ENCODE measurements at places on chromosomes 16 and 17.

DNA sequence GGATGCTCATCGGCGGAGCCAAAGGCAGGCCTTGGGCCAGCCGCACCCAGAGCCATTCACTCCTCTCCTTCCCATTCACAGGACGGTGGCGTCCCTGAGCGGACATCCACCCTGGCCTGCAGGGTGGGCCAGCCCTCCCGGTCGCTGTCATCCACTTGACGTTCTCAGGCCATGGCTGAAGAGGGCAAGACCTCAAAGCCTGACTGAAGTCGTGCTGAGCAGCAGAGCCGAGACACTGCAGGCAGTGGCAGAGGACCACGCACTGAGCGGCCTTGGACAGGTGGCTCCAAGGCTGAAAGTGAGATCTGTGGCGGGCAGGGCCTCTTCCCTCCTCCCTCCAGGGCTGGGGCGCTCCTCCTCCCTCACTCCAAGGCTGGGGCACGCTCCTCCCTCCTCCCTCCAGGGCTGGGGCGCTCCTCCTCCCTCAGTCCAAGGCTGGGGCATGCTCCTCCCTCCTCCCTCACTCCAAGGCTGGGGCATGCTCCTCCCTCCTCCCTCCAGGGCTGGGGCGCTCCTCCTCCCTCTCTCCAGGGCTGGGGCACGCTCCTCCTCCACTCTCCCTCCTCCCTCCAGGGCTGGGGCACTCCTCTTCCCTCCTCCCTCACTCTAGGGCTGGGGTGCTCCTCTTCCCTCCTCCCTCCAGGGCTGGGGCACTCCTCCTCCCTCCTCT, 24.1 kb downstream of the GNPTG start:
- no peak for DNase-seq

GRCh38 chr17:45676695-45677094, 107.4 kb upstream of the CRHR1 start:
- no peak for DNase-seq

DNA sequence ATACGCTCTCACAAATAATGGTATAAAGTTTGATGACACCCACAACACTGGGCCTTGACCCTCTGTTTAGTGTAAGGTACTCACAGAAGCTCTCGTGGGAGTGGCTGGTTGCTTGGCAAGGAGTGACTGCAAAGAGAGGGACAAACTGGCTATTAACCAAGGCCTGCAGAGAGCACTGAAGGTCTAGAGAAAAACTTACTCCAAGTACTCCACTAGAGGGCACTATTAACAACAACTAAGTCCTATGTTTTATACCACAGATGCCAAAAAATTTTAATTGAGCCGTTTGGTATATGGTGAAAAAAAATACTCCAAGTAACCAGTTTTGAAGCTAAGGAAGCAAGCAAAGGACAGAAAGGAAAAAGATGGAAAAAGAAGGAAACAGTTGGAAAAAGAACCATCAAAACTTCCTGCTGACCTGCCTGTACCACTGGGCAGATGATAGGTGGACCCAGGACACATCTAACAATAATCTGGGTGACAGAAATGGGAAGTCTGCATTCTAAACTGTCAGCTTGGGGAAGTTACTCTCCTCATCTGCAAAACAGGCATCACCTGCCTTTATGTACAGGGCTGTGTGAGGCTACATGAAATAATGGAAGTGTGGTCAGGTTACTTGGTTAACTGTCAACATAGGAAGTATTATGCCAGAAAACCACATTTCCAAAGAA, 23.2 kb downstream of the DYNC1LI2 start:
- peak; percentile 59 for DNase-seq

GRCh38 chr16:79412783-79413225, 187.7 kb downstream of the MAF start:
- DNase-seq = no peak

GRCh38 chr17:76499267-76499667, 2.0 kb downstream of the RHBDF2 start:
- no peak for DNase-seq

GRCh38 chr17:28812748-28813377, 29.7 kb downstream of the FAM222B start:
- DNase-seq = no peak
